ENCODE measurements at places on chromosomes 11 and 22.
A peak's percentile ranks its signal among the peaks of the same experiment; 100 is the strongest.

- no peak overlapping the region for H3K27ac ChIP-seq
- DNase-seq, result no peak
- H3K27me3 ChIP-seq, result peaks cover 3% of the 10 kb centered on the region
- H3K4me3 ChIP-seq, result no peak overlapping the region
- no peaks in the 10 kb centered on the region for H3K4me1 ChIP-seq
These were observed 30.0 kb upstream of the ME3 start for GRCh38 chr11:86702220-86702983.

DNA sequence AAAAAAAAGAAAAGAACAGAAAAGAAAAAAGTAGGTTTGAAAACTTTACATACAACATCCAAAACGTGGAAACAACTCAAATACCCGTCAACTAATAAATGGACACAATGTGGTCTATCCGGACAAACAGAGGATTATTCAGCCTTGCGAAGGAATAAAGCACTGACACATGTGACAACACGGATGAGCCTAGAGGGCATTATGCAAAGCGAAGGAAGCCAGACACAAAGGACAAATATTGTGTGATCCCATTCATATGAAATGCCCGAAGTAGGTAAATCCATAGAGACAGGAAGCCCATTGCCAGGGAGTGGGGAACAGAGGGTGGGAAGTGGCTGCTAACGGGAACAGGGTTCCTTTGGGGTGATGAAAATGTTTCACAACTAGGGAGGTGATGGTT, 11.8 kb downstream of the RFPL1 start:
- no peaks in the 10 kb centered on the region for H3K4me1 ChIP-seq
- no peak for DNase-seq
- peaks cover 8% of the 10 kb centered on the region for H3K27me3 ChIP-seq

- no peaks in the 10 kb centered on the region for H3K27me3 ChIP-seq
- H3K4me3 ChIP-seq, result no peak overlapping the region
- DNase-seq, result no peak
- peaks cover 2% of the 10 kb centered on the region for H3K4me1 ChIP-seq
- H3K36me3 ChIP-seq, result no peaks in the 10 kb centered on the region
- no peak overlapping the region for H3K27ac ChIP-seq
These were observed 28.5 kb downstream of the AMBRA1 start for GRCh38 chr11:46565232-46565840.

DNA sequence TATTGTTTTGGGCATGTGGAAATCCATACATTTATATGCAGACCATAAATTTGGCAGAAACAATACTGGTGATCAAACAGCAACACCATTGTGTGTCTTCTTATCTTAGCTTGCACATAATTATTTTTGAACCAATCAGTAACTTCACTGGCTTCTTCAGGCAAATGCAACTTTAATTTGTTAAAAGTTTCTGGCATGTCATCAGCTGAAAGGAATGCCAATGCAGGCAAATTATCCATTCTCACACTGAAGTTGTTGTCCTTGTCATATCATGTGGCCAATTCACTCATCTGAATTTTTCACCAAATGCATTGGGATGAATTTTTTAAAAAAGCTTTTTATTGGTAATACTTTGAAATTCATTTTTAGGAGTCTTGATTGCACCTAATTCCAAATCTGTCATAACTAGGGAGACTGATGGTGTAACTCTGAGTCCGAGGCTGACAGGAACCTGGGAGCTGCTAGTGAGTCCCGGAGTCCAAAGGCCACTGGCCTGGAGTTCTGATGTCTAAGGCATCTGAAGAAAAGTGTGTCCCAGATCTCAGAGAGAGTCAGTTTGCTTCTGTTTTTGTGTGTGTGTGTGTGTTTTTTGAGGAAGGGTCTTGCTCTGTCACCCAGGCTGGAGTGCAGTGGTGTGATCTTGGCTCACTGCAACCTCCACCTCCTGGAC, 17.4 kb upstream of the OR10V1 start:
- no peaks in the 10 kb centered on the region for H3K27me3 ChIP-seq
- no peak for DNase-seq
- H3K36me3 ChIP-seq, result no peaks in the 10 kb centered on the region

- no peaks in the 10 kb centered on the region for H3K27me3 ChIP-seq
- H3K36me3 ChIP-seq, result peaks cover 4% of the 10 kb centered on the region
- no peak overlapping the region for H3K4me3 ChIP-seq
- no peak for DNase-seq
- H3K4me1 ChIP-seq, result no peaks in the 10 kb centered on the region
- no peak overlapping the region for H3K27ac ChIP-seq
These were observed 244.9 kb downstream of the CASP12 start for GRCh38 chr11:104653407-104653806.

GRCh38 chr11:87819151-87819550, 356.1 kb downstream of the RAB38 start:
- no peaks in the 10 kb centered on the region for H3K36me3 ChIP-seq
- H3K4me3 ChIP-seq, result no peak overlapping the region
- no peaks in the 10 kb centered on the region for H3K27me3 ChIP-seq
- no peaks in the 10 kb centered on the region for H3K4me1 ChIP-seq
- DNase-seq, result no peak
- H3K27ac ChIP-seq, result no peak overlapping the region

DNA sequence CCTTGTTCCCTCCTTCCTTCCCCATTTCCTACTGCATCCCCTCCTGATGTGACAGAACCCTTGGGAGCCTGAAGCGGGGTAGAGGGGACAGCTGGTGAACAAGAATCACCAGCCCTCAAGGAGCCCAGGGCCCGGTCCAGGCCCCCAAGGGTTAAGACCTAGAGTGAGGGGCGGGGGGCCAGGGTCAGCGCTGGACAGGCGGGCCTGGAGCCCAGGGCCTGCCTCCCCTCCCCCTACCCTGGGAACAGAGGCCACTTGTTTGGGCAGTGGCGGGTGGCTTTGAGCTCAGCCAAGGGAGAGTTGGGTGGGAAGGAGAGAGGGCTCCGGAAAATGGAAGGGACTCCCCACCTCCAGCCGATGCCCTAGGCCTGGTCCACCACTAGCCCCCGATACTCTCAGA, 2.1 kb downstream of the ARAP1 start:
- H3K4me3 ChIP-seq, result no peak overlapping the region
- no peaks in the 10 kb centered on the region for H3K36me3 ChIP-seq
- no peak overlapping the region for H3K27ac ChIP-seq
- no peak for DNase-seq
- peaks cover 7% of the 10 kb centered on the region for H3K4me1 ChIP-seq

DNA sequence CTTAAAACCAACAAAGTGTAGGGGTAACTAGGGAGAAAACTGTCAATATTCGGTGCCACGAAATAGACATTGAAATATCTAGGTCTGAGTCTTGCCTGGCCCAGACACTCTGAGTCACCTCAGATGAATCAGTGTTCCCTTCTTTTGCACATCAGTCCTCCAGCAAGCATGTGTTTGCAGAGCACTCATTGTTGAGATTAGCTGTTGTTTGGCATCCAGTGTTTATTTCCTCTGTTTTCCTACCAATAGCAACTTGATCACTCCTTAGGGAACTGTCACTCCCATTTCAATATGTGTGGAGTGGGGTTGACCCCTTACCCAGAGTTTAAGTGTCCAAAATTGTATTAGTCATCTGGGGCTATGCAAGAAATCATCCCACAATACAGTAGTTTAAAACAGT, 4.7 kb upstream of the ASCC2 start:
- no peak for DNase-seq
- peaks cover 3% of the 10 kb centered on the region for H3K27me3 ChIP-seq
- H3K4me3 ChIP-seq, result no peak overlapping the region
- H3K4me1 ChIP-seq, result peaks cover 6% of the 10 kb centered on the region

DNA sequence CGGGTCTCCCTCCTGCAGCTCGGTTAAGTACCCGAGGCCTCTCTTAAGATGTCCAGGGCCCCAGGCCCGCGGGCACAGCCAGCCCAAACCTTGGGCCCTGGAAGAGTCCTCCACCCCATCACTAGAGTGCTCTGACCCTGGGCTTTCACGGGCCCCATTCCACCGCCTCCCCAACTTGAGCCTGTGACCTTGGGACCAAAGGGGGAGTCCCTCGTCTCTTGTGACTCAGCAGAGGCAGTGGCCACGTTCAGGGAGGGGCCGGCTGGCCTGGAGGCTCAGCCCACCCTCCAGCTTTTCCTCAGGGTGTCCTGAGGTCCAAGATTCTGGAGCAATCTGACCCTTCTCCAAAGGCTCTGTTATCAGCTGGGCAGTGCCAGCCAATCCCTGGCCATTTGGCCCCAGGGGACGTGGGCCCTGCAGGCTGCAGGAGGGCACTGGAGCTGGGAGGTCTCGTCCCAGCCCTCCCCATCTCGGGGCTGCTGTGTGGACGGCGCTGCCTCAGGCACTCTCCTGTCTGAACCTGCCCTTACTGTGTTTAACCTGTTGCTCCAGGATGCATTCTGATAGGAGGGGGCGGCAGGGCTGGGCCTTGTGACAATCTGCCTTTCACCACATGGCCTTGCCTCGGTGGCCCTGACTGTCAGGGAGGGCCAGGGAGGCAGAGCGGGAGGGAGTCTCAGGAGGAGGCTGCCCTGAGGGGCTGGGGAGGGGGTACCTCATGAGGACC, 25.0 kb downstream of the FADS3 start:
- peaks cover 14% of the 10 kb centered on the region for H3K27me3 ChIP-seq
- no peak for DNase-seq
- peaks cover 14% of the 10 kb centered on the region for H3K4me1 ChIP-seq
- no peak overlapping the region for H3K4me3 ChIP-seq
- H3K36me3 ChIP-seq, result no peaks in the 10 kb centered on the region

DNA sequence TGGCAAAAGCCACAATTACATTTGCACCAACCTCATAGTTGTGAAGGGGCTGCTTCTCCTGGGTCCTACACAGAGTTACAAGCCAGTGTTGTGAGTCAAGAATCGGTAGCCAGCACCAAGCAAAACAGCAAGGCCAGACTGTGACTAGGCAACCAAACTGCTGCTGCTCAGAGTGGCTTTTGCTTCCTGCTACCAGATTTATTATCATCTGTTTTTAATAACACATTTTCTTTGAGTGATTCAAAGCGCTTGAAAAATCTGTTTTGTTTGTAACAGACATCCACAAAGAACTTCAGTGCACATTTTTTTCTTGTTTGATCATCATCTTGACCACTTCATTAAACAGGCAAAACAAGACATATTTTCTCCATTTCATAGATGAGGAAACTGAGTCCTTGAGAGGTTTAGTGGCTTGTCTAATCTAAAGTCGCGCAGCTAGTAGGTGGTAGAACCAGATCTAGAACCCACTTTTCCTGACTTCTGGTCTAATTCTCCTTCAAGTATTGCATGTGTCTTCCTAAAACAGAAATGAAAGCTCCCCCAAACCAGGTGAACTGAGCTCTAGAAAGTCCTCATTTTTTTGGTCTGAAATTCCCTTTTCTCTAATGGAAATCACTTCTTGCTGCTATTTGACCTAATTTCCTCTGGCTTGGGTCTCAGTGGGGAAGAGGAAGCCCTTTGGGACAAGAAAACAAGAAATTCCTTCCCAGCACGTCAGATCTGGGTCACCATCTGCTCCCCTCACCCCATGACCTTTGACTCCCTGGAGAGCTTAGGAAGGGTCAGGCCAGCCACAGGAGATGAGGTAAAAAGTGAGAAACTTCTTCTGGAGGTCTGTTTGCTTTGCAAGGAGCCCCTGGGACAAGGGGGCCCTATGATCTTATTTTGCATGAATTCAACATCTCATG, 39.9 kb downstream of the CWC15 start:
- H3K27ac ChIP-seq, result peak overlapping the region; percentile 24
- H3K4me3 ChIP-seq, result peak overlapping the region; percentile 72
- H3K36me3 ChIP-seq, result no peaks in the 10 kb centered on the region
- H3K27me3 ChIP-seq, result peaks cover 12% of the 10 kb centered on the region
- no peak for DNase-seq

GRCh38 chr11:19519912-19520641, 192.6 kb upstream of the NAV2 start:
- H3K27ac ChIP-seq, result no peak overlapping the region
- H3K27me3 ChIP-seq, result peaks cover 9% of the 10 kb centered on the region
- DNase-seq, result peak; percentile 42

GRCh38 chr11:57214098-57214417, 23.0 kb downstream of the APLNR start:
- no peaks in the 10 kb centered on the region for H3K36me3 ChIP-seq
- H3K4me3 ChIP-seq, result no peak overlapping the region
- peaks cover 15% of the 10 kb centered on the region for H3K4me1 ChIP-seq
- no peak for DNase-seq

- H3K27ac ChIP-seq, result no peak overlapping the region
- DNase-seq, result no peak
- H3K27me3 ChIP-seq, result peaks cover 13% of the 10 kb centered on the region
- peak overlapping the region; percentile 85 for H3K4me3 ChIP-seq
These were observed 31.7 kb downstream of the NEAT1 start for GRCh38 chr11:65454311-65454695.

DNA sequence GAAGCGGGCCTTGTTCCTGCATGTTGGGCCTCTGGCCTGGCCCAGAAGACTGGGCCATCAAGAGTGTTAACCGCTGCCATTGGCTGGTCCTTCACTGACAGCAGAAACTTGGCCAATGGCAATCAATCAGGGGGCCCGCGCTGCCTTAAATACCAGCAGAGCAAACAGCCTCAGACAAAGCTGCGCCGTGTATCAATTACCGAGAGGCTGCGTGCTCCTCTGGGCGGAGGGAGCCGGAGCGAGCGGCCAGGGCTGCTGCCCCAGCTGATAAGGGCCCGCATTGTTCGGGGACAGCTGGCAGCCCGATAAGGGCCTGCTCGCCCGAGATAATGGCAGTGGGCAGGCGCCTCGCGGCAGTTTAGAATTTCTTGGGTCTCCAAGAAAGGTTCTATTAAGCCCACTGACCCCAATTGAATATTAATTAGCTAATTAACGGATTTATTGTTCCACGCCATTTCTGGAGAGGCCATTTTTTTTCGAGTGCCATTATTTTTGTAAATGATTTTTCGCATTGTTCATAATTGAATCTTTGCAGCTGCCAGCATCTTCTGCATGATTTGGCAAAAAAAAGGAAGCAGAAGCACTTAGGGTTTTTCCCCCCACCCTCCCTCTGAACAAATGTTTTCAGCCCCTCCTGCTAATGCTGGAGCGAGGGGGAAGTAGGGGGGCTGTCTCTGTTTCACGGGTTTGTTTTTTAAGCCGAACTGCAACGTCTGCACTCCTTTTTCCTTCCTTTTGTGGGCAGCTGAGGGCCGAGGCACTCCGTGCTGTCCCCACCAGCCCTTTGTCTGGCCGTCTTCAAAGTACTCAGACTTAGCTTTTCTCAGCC, 37.6 kb upstream of the RIC3 start:
- no peaks in the 10 kb centered on the region for H3K4me1 ChIP-seq
- no peaks in the 10 kb centered on the region for H3K27me3 ChIP-seq

Data from glutamatergic neuron (in vitro differentiated cells).